Activated naive CD4-positive, alpha-beta T cell treated with anti-CD3 and anti-CD28 coated beads, Interleukin-2, amount 50 U/mL, for 72 hours (primary cell): ENCODE measurements at places on chromosomes 16 and 17. TPM values are rescaled to one million over a fixed set of nuclear protein-coding genes. Genes with fewer than 3 reads are reported as not detected.

CACNG5 gene
- not detected for total RNA-seq

KRT36 gene
- not detected for total RNA-seq

TOM1L1 gene
- total RNA-seq: 1.7 TPM

GAST gene
- total RNA-seq: not detected

TBC1D28 gene
- not detected for total RNA-seq

C17orf113 gene
- 0.16 TPM for total RNA-seq
